ENCODE measurements at places on chromosomes 7 and 10.
A peak's percentile ranks its signal among the peaks of the same experiment; 100 is the strongest.

DNA sequence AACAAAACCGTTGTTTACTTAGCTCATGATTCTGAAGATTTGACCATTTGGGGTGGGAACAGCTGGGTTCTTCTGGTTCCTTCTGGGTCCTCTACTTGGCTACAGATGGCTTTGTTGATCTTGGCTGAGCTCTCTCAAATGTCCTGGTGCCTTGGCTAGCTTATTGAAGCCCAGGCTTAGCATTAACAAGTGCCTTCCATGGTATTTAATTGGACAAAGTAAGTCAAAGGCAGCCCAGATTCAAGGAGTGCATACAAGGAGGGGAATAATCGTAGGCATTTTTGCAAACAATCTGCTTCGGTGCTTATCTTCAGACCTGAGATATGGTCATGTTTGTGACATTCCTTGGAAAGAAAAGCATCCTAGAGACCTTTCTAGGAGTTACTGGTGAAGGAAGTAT, 81.4 kb downstream of the ADCYAP1R1 start:
- DNase-seq: no peak

- no peak for DNase-seq
Observed at GRCh38 chr7:140084142-140084655, 21.4 kb upstream of the PARP12 start.

GRCh38 chr10:61698968-61699655, 36.4 kb downstream of the CABCOCO1 start:
- no peak for DNase-seq

- DNase-seq: no peak
Observed at GRCh38 chr7:133314084-133314483, 61.2 kb downstream of the EXOC4 start.

DNA sequence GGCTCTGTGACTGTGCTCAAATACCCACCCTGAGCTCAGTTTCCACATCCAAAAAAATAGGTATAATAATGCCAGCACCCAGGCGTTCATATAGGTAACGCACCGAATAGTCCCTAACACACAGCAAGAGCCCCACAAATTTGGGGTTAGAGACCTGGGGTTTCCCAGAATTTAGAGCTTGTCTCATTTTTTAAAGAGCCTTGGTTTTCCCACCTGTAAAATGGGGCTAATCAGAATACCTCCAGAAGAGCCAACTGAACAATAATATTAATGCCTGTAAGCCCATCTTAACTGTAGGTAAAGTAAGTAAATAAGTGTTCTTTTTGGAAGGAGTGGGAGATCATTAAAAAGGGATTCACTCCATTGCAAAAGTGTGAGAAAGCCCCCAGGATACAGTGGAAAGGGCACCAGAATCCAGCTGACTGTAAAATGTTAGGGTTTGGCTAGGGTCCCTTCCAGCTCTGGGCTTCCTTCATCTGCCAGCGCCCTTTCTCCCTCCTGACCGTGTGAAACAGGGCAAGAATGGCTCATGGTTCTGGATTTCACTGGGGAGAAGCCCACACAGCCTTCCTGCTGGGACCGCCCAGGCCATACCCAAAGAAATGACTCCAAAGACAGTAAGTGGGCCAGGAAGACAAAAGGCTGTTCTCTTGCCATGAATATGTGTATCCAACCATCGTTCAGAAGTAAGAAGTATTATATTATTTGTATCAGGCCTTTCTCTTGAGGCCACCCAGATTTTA, 2.1 kb downstream of the MTURN start:
- DNase-seq: no peak

DNA sequence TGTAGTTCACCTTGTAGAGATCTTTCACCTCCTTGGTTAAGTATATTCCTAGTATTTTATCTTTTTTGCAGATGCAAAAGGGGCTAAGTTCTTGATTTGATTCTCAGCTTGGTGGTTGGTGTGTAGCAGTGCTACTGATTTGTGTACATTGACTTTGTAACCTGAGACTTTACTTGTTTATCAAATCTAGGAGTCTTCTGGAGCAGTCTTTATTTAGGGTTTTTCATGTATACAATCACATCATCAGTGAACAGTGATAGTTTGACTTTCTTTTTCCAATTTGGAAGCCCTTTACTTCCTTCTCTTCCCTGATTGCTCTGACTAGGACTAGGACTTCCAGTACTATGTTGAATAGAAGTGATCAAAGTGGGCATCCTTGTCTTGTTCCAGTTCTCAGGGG, 33.8 kb downstream of the GPR22 start:
- DNase-seq: no peak

GRCh38 chr10:114024876-114025610, 18.6 kb upstream of the ADRB1 start:
- DNase-seq: no peak

GRCh38 chr7:463817-464453, 55.7 kb downstream of the PDGFA start:
- no peak for DNase-seq

- DNase-seq: no peak
Observed at GRCh38 chr7:34454381-34454780, 203.6 kb upstream of the NPSR1 start.

DNA sequence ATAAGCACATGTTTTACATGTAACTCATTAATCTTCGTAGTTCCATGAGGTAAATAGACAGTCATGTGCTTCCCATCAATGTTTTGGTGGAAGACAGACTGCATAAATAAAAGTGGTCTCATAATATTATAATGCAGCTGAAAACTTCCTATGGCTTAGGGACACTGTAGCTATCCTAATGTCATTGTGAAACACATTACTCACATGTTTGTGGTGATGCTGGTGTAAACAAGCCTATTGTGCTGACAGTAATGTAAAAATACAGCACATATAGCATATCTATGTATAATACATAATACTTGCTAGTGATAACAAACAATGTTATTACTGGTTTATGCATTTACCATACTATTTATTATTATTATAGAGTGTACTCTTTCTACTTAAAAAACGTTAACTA, 37.2 kb upstream of the PLXDC2 start:
- no peak for DNase-seq

DNA sequence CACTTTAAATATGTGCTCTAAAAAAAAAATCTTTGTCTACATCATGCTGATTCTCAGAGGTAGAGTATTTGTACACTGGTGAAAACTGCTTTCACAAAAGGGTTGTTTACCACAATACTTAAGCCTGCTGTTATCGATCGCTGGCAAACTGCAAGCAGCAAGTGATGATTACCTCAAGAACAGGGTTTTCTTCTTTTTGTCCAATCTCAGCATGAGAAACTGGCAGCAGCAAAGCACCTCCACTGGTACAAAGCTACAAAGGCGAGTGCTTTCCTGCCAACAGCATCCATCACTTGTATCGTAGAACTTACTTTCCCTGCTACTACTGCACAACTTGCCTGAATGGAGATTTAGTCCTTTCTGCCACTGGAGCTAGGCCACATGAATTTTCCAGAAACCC, 276.5 kb downstream of the DGKB start:
- DNase-seq: no peak

GRCh38 chr10:132458586-132459300, 61.7 kb downstream of the PWWP2B start:
- DNase-seq: peak; percentile 50

DNA sequence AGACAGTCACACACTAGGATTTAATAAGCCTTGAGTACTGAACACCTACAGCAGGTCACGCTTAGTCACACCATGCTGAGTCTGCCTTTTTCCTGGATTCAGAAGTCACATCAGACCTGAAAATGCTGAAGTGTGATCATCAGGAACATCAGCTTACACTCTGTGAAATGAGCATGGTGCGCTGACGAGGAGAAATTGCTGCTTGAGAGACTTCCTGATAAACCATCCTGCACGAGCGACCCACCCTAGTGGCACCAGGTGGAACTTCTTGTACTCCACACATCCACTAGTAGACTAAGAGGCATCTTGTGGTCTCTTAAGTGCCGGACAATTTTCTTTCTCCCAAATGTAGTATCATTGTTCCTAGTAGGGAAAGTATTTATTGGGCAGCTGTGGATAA, 51.8 kb upstream of the MRLN start:
- DNase-seq: no peak

- DNase-seq: no peak
Observed at GRCh38 chr7:121404348-121404747, 8.2 kb upstream of the FAM3C start.

DNA sequence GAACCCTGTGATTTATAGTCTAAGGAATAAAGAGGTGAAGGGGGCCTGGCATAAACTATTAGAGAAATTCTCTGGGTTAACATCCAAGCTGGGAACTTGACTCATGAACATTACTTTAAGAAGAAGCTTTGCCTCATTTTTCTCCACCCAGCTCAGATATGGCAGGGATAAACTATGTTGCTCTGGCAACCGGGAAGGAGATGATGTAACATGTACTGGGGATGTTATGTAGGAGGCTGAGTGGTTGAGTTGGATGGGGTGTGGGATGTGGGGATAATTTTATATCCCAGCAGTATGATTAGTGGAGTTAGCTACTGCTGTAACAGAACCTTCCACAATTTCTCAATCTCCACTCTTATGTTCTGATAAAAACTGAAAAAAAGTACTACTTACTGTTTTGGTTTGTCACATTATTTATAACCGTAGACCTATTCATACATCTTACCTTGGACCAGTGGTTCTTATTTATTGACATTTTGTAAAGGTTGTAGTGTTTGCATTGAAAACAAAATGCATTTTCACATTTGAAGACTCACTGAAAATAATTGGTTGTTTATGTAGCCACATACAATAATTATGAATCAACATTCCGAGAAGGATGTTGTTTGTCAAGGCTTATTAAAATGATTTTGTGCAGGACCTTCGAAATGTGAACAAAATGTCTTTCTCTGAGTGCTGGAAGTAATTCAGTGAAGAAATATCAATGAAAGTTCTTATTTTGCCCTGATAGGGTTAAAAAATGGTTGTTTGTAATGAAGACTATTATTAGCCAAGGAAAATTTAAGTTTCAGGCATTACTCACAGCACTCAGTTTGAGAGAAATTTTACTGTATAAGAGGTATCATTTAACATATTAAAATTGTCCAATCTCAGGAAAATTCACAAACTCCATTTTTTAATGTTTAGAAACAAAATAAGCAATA, 1.3 kb downstream of the OR2F2 start:
- no peak for DNase-seq

- no peak for DNase-seq
Observed at GRCh38 chr7:38679419-38679818, 48.2 kb upstream of the AMPH start.

- no peak for DNase-seq
Observed at GRCh38 chr10:124000792-124001201, 92.6 kb downstream of the CHST15 start.

- no peak for DNase-seq
Observed at GRCh38 chr7:86643561-86644281, at the start of gene GRM3. Gene GRM3 (plus strand): TSS chr7:86643909. CDS start chr7:86765146, 121,237 bp downstream.

- DNase-seq: no peak
Observed at GRCh38 chr7:99739699-99740572, 4.9 kb upstream of the CYP3A7 start.

DNA sequence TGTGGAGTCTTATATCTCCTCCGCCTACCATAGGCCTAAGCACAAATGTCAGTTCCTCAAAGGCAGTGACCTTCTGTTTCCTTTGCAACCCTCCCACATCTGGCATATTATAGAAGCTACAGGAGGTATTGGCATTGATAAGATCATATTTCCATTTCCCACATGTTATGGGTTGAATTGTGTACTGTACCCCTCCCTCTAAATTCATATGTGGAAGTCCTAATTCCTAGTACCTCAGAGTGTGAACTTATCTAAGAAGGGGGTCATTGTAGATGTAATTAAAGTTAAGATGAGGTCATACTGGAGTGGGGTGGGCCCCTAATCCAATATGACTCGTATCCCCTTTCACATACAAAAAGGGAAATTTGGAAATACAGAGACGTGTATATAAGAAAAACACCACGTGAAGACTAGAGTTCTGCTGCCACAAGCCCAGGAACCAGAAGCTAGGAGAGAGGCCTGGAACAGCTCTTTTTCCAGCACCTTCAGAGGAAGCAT, 6.1 kb upstream of the LAMB4 start:
- DNase-seq: no peak

- no peak for DNase-seq
Observed at GRCh38 chr7:151139071-151139790, 28.3 kb downstream of the GBX1 start.

DNA sequence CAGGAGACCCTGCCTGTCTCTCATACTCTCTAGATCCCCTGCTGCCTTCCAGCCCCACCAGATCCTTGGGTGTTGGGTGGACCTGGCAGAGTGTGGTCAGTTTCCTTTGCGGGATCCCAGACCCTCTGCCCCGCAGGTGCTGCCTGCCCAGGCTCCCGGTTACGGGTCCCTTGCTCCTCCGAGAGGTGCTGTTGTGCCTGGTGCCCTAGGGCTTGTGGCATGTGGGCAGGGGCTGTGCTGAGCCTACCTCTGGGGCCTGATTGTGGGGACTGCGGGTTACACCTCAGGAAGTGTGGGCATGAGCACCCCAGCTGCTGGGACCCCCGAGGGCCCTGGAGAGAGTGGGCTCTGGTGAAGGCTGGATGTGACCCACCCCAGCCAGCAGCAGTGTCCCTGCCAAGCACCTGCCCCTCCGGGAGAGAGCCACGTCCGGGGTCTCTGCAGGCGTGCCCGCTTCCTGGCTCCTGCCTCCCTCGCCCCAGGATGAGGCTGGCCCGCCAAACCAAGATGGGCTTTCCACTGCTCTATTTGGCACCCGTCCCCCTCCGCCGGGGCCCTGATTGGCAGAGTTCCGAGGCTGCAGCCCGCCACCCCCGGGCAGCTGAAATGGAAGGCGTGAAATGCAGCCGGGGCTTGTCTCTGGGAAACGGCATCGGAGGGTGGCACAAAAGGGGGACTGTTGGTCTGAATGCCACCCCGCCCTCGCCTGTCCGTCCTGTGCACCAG, 17.0 kb downstream of the CLIP2 start:
- no peak for DNase-seq

GRCh38 chr7:138074540-138074939, 1.7 kb upstream of the AKR1D1 start:
- DNase-seq: no peak

DNA sequence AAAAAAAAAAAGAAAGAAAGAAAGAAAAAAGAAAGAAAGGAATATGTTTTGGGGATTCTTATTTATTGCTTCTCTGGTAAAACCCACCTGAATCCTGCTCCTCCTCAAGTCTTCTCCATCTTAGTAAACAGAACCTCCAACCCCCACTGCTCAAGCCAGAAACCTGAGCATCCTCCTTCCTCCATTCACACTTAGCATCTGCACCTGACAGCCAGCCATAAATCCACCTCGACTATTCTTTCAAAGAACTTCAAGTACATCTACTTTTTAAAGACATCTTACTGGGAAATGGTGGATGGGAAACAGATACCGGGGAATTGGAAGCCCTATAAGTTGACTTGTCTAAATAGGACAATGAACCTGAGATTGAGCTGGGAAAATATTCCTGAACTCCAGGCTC, 519.9 kb upstream of the DPP6 start:
- no peak for DNase-seq

DNA sequence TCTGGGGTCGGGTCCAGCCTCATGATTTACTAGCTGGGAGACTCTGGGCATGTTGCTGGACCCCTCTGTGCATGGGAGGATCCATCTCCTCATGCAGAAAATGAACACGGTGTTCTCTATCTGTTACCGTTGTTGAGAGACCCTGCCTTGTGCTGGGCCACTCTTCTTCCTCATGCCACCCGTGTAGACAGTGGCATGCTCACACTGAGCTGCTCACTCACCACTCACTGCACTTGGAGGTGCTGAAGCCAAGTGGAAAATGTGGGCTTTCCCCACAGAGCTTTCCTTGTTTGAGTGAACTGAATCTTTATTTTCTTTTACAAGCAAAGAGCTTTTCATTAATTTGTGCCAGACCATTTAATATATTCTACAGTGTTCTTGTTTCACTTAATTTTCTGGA, 77.5 kb upstream of the GDF10 start:
- no peak for DNase-seq

- DNase-seq: no peak
Observed at GRCh38 chr10:49071160-49071761, 44.1 kb downstream of the VSTM4 start.

GRCh38 chr7:83517035-83517700, 131.8 kb downstream of the SEMA3E start:
- DNase-seq: no peak

All from activated T-helper 1 cell treated with anti-CD3 and anti-CD28 coated beads, Interleukin-2, amount 50 U/mL, for 16 hours (primary cell).